H9 (cell line): ENCODE measurements at places on chromosomes 11 and 22.

DNA sequence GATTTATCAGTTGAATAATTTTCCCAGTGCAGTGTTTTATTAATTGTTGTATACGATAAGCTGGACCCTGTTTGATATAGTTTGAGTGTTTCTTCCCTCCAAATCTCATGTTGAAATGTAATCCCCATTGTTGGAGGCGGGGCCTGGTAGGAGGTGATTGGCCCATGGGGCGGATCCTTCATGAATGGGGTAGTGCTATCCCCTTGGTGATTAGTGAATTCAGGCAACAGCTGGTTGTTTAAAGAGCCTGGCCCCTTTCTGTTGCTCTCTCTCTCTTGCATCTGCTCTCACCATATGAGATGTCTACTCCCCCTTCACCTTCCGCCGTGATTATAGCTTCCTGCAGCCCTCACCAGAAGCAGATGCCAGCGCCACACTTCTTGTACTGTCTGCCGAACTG is 1.5 kb downstream of the OR5A1 start:
- no peaks in the 10 kb centered on the region for H3K36me3 ChIP-seq
- H3K4me3 ChIP-seq = no peak overlapping the region
- H3K27ac ChIP-seq = no peak overlapping the region
- no peaks in the 10 kb centered on the region for H3K4me1 ChIP-seq
- no peaks in the 10 kb centered on the region for H3K27me3 ChIP-seq
- peak; percentile 44 for DNase-seq

DNA sequence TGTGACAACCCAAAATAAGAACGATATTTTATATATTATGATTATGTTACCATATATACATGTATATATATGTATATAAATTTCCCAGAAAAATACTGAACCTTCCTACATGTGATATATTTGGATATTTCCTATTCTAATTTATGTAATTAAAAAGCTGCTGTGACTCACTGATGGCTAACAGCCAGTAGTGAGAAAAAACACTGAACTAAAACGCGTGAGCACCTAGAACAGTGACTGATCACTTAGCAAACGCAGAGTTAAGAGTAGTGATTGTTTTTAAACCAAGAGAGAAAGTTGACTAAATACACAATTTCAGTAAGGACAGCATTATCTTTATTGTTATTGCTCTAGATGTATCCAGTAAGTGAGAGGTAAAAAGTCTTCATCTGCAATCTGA is 213.8 kb downstream of the TMEM135 start:
- no peaks in the 10 kb centered on the region for H3K27me3 ChIP-seq
- H3K27ac ChIP-seq = no peak overlapping the region
- no peak overlapping the region for H3K4me3 ChIP-seq
- DNase-seq = no peak
- peaks cover 16% of the 10 kb centered on the region for H3K36me3 ChIP-seq

DNA sequence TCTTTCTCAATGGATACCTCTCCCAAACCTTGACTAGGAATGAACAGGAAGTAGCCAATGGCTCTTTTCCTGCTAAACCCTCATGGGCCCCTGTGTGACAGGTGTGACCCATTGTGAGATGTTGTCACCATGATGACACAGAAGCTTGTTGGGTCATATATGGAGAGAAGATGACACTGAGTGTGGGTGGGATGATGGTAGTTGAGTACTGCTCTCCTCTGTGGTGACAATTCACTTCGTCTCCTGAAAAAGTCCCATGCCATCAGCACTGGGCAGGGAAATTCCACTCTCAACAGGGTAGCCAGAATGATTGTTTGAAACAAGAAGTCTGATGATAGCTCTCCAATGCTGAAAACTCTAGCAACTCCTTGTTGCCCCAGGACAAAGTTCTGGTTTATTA is 94.0 kb upstream of the SEZ6L start:
- H3K4me1 ChIP-seq = no peaks in the 10 kb centered on the region
- no peak overlapping the region for H3K4me3 ChIP-seq
- H3K27ac ChIP-seq = no peak overlapping the region
- H3K36me3 ChIP-seq = no peaks in the 10 kb centered on the region
- no peaks in the 10 kb centered on the region for H3K27me3 ChIP-seq

DNA sequence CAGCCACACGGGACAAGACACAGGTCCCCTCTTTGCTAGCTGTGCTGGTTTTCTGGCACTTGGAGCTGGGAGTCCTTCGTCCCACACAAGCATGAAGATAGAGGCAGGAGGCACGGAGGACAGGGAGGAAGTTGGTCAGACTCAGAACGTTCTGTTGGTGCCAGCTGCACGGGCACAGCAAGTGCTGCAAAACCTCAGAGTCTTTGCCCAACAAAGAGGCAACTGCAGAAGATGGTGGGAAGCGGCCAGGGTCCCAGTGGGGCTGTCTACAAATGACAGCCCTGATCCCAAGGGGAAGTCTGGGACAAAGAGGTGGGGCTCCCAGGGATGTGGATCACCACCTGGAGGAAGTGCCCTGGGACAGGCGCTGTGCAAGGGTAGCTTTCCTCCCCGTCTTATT is 9.4 kb upstream of the OSM start:
- H3K27ac ChIP-seq = no peak overlapping the region
- H3K4me1 ChIP-seq = no peaks in the 10 kb centered on the region; the same call in 1 of the 2 replicates
- no peaks in the 10 kb centered on the region for H3K36me3 ChIP-seq
- H3K4me3 ChIP-seq = no peak overlapping the region

- H3K4me3 ChIP-seq = no peak overlapping the region
- H3K27me3 ChIP-seq = peaks cover 5% of the 10 kb centered on the region; the same call in 1 of the 2 replicates
- no peaks in the 10 kb centered on the region for H3K36me3 ChIP-seq
- H3K27ac ChIP-seq = no peak overlapping the region
- peak; percentile 96 for DNase-seq
- no peaks in the 10 kb centered on the region; the same call in 1 of the 2 replicates for H3K4me1 ChIP-seq
Observed at GRCh38 chr11:64629796-64630562, 39.0 kb downstream of the SLC22A12 start.

DNA sequence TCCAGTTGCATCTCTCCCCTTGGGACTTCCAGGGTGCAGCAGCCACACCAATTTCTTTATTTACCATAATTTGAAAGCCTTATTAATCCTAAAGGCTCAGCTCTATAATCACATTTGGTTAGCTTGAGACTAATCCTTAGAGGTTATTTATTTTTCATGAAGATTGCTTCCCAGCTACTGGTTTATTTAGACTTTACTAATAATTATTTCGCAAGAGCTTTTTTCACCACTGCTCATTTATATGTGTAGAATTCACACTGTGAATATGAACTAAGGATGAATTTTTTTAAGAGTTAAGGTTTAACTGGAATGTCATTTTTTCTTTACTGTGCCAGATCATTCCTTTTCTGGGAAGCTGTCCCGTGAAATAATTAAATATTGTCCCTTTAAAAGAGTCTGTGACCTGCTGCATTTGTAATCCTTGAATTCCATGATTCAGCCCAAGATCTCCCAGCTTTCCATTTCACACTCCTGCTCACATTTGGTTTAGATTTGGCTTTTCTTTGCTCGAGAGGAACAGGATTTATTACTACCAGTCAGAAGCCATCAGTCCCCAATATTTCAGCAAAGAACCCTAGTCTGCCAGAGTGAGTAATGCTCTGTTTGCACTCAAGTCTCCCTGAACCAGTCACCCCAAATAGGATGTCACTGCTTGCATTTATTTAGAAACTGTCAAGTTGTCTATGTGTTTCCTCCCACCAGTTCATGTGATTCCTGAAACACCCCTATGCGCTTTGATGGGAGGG is 4.4 kb upstream of the CD44 start:
- H3K36me3 ChIP-seq = no peaks in the 10 kb centered on the region
- DNase-seq = no peak
- no peak overlapping the region for H3K4me3 ChIP-seq
- peaks cover 12% of the 10 kb centered on the region for H3K27me3 ChIP-seq
- H3K27ac ChIP-seq = no peak overlapping the region

- H3K4me1 ChIP-seq = no peaks in the 10 kb centered on the region
- no peak for DNase-seq
- H3K27me3 ChIP-seq = no peaks in the 10 kb centered on the region
- peaks cover 10% of the 10 kb centered on the region for H3K36me3 ChIP-seq
- no peak overlapping the region for H3K27ac ChIP-seq
Observed at GRCh38 chr22:19239464-19239863, 52.1 kb downstream of the CLTCL1 start.

- peaks cover 49% of the 10 kb centered on the region for H3K36me3 ChIP-seq
- DNase-seq = no peak
Observed at GRCh38 chr22:41989246-41989645, 9.3 kb upstream of the WBP2NL start.

DNA sequence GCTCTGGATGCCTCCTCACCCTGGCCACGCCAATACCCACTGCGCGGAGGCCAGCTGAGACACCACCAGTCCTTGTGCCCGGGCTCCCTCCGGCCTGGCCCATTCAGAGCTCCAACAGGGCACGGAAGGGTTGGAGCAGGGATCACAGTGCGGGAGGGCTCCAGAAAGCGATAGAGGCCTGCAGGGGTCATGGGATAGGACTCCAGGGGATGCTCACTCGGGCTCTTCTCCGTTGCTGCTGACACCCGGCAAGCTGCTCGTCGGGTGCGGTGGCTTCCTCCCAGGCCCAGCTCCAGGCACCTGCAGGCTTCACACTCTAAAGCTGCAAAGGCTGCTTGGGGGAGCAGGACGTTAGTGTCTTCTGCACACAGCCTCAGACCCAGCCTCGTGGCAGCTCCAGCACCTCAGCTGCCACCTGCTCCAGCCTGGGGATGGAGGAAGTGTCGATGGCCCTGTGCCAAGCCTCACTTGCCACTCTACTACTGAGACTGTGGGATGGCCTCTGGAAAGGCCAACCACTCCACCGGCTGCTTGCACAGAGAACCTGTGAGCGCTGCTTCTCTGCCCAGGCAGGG is 10.6 kb downstream of the WNT7B start:
- DNase-seq = no peak
- H3K4me1 ChIP-seq = no peaks in the 10 kb centered on the region
- H3K4me3 ChIP-seq = no peak overlapping the region
- peaks cover 17% of the 10 kb centered on the region; the same call in 1 of the 2 replicates for H3K27me3 ChIP-seq

DNA sequence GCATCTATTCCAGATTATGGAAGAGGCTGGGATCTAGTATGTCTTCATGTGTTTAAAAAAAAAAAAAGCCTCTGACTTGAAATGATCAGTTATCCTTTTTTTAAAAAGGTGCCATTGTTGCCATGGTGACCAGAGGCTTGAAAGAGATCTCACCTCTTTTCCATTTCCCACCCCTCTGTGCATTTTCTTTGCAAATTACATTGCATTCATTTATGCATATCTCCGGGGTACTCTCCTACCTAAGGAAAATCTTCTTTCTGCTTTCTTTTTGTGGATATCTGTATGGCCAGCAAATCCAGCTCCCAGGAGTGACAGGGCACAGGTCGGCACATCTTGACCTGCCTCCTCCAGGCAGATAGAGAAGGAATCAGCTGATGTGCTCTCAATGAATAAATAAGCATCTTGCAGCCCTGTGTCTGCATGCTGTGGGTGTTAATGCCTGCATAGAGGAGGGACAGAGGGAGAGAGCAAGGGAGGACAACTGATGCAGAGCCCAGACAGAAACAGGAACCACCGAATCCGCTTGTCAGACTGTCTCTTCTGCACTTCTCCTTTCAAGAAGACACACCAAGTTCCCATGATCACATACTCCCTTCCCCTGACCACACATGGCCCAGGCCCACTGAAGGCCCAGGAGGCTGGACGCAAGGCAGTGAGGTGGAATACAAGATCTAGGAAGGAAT is 50.9 kb downstream of the CWC15 start:
- no peak overlapping the region for H3K27ac ChIP-seq
- no peak overlapping the region for H3K4me3 ChIP-seq
- no peaks in the 10 kb centered on the region for H3K4me1 ChIP-seq
- no peaks in the 10 kb centered on the region for H3K36me3 ChIP-seq
- no peak for DNase-seq

DNA sequence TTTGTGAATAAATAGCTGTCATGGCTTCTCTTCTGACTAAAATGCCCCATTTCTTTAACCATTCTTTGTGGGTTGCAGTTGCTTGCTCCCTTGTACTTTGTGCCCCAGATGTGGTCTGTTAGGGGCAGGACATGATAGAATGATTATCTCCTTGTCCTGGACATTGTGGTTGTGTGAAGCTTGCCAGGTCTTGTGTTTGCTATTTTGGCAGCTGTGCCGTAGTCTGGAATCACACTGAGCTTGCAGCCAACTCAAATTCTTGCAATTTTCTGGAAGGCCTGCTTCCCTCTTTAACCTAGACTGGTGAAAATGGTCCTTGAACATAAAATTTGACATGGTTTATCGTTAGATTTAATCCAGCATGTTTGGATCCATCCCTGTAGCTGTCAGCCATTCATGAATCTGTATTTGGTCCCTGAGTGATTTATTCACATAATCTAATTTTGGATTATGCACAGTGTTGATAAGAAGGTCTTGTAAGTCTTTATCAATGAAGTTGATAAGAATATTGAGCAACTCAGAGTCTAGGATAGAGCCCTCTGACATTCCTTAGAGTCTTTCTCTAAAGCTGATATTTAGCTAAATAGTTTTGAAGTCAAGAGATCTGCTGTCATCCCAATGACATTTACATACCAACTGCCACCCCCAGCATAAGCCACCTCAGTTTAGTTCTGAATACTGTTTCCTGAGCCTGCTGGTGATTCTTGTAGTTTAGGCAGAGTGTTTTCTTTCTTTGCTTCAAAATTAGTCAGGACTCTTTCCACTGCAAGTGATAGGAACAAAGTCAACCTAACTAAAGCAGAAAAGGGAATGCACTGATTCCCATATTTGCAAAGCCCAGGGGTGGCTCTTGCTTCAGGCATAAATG is 9.8 kb downstream of the SPON1 start:
- H3K36me3 ChIP-seq = no peaks in the 10 kb centered on the region
- H3K4me1 ChIP-seq = no peaks in the 10 kb centered on the region
- H3K27ac ChIP-seq = no peak overlapping the region
- no peak for DNase-seq

DNA sequence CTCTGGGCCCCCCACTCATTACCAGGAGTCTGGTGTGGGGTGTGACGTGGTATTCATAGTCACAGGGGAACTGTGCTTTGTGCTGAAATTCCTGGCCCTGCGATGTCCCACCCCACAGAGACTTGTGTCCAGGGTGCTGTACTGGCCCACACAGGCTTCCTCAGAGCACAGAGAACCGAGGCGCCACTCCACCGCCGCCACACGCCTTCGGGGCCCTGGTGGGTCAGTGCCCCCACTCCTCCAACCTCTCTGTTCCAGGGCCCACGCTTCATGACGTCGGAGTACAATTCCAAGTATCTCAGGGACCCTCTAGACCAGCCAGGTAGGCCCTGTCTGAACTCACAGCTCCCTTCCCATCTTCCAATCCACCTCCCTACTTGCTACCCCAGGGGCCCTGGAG is 23.5 kb upstream of the LRRC10B start:
- peaks cover 3% of the 10 kb centered on the region; the same call in 1 of the 2 replicates for H3K4me1 ChIP-seq
- no peak overlapping the region for H3K27ac ChIP-seq
- no peak for DNase-seq
- H3K36me3 ChIP-seq = peaks cover 5% of the 10 kb centered on the region; the same call in 1 of the 2 replicates
- H3K27me3 ChIP-seq = no peaks in the 10 kb centered on the region
- H3K4me3 ChIP-seq = no peak overlapping the region
